T follicular helper cell (primary cell): ENCODE measurements at places on chromosomes 3 and 15.

GRCh38 chr15:60928970-60929369, 300.1 kb downstream of the RORA start:
- DNase-seq = no peak

- DNase-seq = no peak
These were observed 211.9 kb upstream of the GOLGA6L4 start for GRCh38 chr15:84023636-84024035.

DNA sequence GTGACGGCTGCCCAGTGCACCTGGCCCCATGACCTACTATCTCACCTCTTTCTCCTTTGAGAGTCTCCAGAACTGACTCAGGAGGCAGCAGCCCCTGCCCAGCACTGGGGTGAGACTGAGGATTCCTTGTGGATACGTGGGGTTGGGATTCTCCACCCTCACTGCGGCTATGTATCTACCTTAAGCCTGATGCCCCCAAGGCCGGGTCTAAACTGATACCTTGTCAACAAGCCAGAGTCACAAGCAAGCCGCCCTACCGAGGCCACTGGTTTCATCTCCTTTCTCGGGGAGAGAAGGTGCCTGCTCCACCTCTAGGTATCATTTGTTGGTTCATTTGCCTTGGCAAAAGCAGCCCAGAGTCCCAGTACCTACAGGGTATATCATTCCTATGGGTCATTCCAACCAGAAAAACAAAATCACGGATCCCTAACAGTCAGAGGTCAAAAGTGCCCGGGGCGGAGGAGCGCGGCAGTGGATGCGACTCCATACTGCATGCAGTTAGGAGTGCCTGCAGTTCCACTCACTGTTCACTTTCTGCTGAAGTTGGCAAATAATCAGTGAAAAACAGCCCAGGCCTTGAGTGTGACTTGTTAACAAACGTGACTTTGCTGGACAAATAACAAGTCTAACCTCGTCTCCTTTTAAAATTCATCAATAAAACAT, 47.5 kb downstream of the ABTB1 start:
- DNase-seq = no peak

- no peak for DNase-seq
These were observed 52.2 kb upstream of the OSBPL11 start for GRCh38 chr3:125647318-125648014.

DNA sequence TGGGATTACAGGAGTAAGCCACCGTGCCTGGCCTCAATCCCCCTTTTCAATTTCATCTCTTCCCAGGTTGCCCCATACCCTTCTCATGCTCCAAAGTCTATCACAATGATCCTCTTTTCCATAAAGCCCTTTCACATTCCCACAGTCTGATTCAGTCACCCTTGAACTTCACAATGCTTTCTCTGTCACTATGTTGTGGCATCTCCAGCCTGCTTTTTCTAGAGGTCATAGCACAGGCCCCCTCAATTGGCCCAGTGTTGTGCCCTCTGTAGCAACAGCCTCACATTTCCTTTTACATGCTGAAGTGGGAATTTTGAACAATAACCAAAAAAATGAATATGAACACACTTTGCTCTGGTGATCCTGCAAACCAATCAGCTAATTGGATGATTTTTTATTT, 21.5 kb downstream of the DRD3 start:
- no peak for DNase-seq

DNA sequence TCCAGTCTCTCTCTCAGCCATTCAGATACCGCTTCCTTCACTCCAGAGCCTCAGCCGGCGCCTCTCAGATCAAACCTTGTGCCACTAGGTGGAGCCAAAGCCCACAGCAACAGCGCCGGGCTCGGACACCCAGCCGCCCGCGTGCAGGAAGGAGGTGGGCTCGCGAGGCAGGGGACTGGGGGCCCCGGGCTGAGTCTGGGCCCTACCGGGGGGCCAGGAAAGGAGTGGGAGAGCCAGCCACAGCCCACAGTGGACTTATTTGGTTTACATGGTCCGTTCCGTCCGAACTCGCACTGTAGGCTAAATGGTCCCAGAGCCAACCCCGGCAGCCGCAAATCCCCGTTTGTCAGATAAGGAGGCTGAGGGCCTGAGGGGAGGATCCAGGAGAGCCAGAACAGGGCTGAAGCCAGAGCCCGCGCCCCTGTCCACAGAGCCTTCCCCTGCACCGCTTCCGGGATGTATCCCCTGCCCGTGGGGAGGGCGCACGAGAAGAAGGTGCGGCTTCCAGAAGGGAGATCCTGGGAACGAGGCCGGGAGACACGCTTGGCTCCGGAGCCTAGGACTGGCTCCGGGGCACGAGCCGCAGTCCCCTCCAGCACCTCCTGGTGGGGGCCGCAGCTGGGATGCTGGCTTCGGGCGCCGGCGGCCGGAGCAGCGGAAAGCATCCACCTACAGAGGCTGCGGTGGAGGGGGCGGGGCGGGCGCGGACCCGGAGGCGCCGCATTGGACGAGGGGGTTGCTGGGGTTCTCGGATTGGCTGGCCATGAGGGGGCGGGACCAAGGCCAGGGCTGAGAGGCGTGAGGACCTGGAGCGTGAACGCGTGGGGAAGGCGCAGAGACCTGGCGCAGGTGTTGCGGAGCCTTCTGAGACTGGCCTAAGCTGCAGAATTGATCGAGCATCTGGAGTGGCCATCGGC, 6.5 kb upstream of the CYP11A1 start:
- peak; percentile 92 for DNase-seq

GRCh38 chr3:82130046-82130445, 368.6 kb upstream of the GBE1 start:
- no peak for DNase-seq

GRCh38 chr3:5301651-5302297, 114.3 kb downstream of the EDEM1 start:
- DNase-seq = no peak

DNA sequence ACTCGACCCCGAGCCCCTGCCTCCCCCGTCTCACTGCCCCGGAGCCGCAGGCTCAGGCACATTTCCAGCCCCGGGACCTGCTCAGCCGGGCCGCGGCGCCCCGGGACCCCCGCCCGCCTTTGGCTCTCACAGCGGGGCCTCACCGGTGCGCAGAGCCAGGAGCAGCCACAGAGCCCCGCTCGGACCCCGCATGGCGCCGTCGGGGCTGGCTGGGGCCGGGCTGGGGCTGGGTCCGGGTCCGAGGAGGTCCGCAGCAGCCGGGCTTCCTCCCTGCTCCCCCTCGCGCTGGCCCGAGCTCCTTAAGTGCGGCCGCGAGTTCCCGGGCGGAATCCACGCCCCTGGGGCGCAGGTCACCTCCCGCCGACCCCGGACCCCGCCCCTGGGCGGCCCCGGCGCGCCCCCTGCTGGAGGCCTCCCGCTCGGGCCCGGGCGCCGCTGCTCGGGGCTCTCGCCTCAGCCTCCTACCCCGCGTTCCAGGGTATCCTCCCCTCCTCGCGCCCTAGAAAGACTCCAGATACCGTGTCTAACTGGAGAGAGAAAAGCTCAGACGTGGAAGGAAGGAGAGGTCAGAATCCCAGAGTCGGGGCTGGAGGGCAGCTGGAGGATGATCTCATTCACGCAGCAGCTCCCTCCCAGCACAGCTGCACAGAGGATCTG, at the start of gene MELTF:
Gene MELTF (minus strand): TSS at position 307 of the 657 bp plus-strand sequence. CDS start 115 bp downstream, at position 192.
- peak; percentile 58 for DNase-seq

DNA sequence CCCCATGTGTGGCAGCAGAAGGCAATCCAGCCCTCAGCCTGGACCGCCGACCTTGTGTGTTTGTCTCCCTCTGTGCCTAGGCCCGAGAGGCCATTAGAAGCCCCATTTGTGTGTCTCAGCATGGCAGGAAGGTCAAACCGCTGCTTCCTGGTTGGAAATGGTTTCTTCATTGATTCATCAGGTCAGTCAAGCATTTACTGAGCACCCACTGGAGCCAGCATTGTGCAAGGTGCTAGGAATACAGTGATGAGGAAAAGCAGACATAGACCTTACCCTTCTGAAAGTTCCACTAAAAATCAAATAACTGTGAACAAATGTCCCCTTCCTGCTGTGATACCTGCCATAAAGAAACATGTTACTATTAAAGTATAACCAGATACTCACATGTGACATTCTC, 265.9 kb upstream of the CTDSPL start:
- DNase-seq = no peak

- no peak for DNase-seq
These were observed 25.2 kb downstream of the NIPA1 start for GRCh38 chr15:22811640-22812039.

- DNase-seq = no peak
These were observed 54.9 kb downstream of the STARD5 start for GRCh38 chr15:81268881-81269601.

DNA sequence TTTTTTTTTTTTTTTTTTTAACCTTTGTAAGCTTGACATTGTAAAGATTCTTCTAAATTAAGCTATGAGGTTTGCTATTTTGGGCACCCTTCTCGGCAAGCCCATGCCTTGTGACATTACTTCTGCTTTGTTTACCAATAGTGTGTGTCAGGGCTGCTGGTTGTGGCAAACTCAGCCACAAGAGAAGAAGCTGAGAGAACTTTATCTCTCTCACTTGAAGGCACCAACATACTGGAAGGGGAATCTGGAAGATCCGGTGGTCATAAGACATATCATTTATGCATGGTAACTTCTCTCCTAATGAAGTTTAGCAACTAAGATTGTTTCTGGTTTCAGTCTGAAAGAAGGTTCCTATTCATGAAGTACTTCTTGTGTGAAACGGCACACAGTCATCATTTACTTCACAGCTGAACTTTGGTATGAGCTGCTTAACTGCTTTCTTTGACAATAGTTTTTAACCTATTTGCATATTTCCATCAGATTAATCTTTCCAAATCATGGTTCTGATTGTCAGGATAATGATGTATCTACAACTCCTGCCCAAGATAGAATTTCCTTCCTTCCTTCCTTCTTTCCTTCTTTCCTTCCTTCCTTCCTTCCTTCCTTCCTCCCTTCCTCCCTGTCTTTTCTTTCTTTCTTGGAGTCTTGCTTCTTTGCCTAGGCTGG, 189.3 kb downstream of the NFKBIZ start:
- no peak for DNase-seq

DNA sequence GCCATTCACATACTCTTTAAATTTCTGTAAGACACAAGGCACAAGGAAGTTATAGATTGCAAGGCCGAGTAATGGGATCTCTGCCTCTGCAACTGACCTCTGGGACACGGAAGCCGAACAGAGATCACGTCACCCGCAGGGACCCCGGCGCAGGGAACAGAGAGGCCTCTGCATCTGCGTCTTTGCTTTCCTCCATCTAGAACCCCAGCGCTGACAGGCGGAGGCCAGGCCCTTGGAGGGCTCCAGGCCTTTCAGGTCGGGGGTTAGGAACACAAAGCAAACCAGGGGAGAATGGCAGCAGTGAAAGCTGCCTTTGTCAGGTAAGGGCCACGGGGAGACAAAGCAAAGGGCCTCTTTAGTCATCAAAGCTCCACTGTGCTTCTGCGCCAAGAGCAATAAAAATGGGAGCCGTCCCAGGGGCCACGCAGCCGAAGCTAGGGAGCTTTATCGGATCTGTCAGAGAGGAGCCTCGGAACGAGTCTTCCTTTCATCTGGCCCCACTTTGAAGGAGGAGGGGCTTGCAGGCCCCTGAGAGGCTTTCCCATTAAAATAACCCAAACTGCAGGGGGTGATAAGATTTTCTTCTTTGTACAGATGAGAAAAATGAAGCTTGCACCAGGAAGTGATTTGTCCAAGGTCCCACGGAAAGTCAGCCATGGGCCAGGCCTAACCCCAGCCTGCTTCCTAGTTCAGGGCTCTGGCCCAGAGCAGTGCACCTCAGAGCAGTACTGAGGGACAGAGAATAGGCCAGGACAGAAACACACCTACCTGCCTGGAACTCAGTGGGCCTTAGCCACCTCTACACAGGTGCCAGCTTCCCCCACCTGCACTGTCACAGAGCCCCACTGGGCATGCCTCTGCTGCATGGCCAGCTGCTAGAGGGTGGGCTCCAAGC, 84.4 kb upstream of the RAD18 start:
- DNase-seq = no peak

GRCh38 chr3:127325629-127325961, 37.7 kb upstream of the PRR20G start:
- DNase-seq = no peak

GRCh38 chr15:70524470-70524869, 238.9 kb downstream of the UACA start:
- no peak for DNase-seq

DNA sequence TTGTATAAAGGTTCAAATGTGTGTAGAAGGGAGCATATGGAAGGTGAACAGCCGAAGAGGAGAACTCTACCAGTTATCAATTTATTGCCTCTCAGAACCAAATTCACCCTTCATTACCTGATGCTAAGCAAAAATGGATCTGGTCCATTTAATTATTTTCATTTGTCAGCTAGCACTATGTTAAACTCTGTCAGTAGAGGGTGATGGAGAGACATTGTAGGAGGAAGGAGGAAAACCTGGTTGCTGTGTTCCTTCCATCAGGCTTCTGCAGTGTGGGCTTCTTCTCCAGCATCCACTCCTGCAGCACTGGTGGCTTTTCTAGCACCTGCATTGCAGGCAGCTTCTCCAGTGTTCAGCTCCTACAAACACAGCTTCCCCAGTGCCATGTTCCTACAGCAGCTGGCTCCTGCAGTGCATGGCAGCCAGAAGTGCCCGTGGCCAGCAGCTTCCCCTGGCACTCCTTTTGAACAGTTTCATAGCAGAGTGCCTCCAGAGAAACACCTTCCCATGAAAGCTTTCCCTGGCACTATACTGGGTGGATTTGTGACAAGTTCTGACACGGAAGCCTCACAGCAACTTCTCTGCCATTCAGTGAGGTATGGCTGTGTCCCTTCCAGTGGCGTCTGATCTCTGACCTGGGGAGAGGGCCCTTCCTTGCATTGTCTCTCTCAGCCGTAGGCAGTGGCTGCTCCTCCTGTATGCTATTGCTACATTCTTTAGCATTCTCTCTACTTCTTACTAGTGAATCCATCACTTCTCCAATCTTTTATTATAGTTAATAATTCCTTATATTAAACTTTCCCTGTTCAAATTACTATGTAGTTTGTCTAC, 14.6 kb upstream of the IL17RD start:
- DNase-seq = no peak

DNA sequence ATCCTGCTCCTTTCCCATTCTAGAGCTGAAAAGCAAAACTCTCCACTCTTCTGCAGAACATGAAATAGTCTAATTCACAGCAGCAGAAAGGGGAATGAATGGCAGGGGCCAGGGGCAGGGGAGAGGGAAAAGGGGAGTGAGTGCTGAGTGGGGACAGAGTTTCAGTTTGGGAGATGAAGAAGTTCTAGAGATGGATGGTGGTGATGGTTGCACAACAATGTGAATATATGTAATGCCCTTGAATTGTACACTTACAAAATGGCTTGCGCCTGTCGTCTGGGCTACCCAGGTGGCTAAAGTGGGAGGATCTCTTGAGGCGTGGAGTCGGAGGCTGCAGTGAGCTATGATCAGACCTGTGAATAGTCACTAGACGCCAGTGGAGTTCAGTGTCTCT, 78.5 kb upstream of the MEF2A start:
- no peak for DNase-seq

DNA sequence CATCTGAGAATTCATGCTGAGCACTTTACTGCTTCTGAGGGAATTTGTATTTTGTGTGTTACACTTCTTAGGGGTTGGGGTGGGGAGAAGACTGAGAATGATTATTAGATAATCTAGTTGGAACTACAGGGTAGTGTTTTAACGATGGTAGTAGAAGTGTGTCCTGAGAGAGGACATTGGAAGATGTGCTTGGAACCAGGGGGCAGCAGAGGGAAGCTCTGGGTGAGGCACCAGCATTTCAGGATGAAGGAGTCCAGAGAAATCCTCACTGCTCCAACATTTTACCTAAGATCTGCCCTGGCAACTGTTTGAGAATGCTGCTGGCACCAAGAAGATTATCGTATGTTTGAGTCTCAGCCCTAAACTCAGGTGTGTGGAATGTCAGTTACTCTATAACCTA, 145.5 kb downstream of the SQOR start:
- no peak for DNase-seq
